ENCODE measurements at places on chromosomes 12 and 14.

DNA sequence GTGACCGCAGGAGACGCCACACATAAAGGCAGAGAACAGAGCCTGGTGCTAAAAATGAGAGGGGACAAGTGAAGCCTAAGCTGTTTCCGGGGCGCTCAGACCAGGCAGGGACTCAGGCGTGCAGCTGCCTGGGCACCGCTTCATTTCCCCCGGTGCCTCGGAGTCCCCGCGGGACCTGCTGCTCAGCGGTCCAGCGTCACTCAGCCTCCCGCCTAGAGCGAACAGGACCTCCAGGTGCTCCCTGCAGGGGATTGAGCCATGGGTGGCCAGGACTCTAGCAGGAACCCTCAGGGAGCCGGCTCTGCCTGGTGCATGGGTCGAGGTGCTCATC, 31.0 kb downstream of the CCDC85C start:
- no peak for DNase-seq

- DNase-seq = peak; percentile 48
Observed at GRCh38 chr12:32312049-32312670, 87.2 kb upstream of the FGD4 start.

DNA sequence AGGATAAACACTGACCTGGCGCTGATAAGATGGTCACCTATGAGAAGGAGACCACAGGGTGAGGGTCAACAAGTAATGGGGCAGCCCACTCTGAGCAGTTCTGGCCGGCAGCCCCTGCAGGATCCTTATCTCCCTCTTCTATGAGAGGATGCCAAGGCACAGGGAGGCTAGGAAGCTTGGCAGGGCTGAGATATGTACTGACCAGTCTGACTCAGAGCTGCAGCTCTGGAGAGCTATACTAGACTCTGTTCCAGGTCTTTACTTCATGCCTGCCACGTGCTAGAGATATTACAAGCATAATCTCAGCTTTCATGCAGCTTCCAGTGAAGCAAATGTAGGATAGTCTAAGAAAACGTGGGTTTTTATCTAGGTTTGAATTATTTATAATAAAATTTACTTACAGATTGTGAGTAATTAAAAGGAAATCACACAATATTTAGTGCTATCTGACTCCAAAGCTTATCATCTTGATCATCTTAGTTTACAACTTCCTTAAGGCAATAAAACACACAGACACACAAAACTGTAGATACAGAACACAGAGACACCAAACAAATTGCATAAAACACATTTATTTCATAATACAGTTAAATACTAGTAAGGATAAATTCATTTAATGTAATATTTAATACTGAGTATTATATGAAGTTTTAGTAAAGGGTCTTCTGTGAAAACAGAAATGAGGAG, 32.3 kb downstream of the GIT2 start:
- no peak for DNase-seq

DNA sequence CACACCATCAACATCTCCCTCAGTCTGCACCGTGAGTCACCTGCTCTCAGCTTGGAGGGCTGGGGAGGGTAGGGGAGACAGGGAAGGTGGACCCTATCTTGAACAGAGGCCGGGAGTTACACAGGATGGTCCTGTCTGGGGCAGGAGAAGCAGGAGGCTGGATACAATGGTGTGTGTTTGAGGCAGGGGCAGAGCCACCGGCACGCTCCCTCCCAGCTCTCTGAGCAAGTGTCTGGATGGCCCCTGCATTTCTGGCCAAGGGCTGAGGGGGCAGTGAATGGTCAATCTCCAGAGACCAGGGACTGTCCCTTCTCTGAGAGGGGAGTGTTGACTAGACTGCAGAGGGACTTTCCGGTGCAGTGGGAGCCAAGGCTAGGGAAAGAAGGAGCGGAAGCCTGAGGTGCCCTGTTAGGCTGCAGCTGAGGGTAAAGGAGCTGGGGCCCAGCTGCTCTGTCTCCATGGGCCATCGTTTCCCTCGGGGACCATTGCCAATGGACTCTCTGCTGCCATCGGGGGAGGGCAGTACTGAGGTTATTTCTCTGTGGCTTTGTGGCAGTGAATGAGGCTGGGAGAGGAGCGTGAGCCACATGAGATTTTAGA, 1.9 kb downstream of the LRP1-AS start:
- DNase-seq = no peak

DNA sequence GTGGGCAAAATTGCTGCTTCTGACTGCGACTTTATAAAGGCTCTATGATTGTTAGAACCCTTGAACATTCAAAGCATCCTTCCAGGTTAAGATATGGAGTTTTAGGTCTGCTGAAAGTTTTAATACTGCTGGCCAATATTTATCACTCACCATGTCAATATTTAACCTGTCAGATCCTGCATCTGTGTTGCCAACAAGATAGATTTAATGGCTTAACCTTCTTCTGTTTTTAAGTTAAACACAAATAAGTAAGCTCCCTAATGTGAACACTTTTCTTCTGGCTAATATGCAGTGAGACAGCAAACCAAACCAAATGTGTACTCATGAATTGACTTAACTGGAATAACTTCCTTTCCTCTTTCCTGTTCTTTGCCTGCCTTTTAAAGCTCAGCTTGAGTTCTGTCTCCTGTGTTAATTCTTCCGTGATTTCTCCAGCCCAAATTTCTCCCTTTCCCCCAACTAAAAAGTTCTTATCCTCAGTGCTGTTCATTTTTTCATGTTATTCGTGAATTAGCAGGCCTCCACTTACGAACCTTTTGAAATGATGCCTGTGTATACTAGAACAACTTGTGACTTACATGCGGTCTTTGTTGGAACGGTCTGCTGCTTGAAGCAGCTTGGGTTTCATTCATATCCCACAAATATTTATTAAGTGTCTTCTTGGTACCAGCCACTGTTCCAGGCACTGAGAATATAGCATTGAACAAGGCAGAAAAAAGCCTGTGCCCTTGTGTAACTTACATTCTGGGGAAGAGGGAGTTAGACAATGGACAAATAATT, 9.1 kb downstream of the FBXW8 start:
- no peak for DNase-seq

DNA sequence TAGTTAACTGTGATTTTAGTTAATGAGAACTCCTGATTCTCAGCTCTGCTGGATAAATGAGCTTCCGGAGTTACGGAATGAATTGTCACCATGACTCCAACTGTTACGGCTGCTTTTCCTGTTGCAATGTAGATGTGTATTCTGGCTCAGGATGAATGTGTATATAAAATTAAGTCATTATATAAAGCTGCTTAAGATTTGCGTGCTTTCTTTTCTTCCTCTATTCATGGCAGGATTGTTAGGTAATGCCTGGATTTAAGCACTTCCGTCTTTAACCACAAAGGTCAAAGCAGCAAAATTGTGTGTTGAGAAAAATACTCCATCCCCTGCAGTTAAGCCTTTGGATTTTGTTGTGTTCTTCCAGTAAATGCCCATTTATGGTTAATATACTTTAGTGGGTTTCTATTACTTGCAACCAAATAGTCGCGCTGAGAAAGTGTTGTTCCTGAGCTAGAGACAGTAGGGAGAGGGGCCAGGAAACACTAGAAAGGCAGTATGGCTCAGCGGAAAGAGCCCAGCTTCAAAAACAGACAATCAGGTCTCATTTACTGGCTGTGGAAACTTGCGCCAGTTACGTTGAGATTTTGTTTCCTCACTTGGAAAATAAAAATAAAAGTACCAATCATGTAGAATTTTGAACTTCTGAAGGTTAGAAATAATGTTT, 9.4 kb upstream of the CCDC175 start:
- DNase-seq = no peak

- no peak for DNase-seq
Observed at GRCh38 chr14:105475269-105476096, 862 bp downstream of the CRIP2 start.

- DNase-seq = no peak
Observed at GRCh38 chr12:23880988-23881387, 68.5 kb downstream of the SOX5 start.

GRCh38 chr12:123513805-123514204, 19.7 kb downstream of the RILPL1 start:
- DNase-seq = no peak

- DNase-seq = no peak
Observed at GRCh38 chr14:26190646-26191045, 407.2 kb downstream of the NOVA1 start.

- no peak for DNase-seq
Observed at GRCh38 chr12:25972783-25973182, 14.3 kb downstream of the RASSF8 start.

- DNase-seq = peak; percentile 23
Observed at GRCh38 chr14:66507181-66507721, 696 bp upstream of the GPHN start.

DNA sequence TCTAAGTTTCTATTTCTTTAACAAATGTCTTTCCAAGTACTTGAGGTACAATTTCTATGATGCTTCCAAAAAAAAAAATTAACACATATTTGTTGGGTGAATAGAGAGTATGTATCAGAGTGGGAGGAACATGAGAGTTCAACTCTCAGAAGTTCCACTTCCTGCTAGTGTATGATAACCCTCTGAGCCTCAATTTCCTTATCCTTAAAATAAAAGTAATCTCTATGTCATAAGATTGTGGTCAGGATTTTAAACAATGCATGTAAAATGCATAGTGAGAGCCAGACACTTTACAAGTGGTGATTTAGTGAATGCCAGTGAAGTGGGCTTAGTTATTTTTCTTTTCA, 270.3 kb upstream of the AMIGO2 start:
- no peak for DNase-seq

GRCh38 chr12:18345021-18345735, 83.9 kb downstream of the PIK3C2G start:
- no peak for DNase-seq

DNA sequence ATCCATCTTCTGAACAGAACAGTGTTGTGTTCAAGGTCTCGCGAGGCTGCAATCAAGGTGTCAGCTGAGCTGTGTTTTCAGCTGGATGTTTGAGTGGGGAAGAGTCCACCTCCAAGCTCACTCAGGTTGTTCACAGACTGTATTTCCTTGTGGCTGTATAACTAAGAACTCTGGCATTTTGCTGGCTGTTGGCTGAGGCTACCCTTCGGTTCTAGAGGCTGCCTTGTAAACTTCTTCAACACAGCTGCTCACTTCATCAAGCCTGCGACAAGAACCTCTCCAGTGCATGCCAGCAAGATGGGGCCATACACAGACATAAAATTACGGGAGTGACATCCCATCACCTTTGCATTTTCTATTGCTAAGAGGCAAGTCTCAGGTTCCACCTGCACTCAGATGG, 12.7 kb downstream of the FOS start:
- no peak for DNase-seq

DNA sequence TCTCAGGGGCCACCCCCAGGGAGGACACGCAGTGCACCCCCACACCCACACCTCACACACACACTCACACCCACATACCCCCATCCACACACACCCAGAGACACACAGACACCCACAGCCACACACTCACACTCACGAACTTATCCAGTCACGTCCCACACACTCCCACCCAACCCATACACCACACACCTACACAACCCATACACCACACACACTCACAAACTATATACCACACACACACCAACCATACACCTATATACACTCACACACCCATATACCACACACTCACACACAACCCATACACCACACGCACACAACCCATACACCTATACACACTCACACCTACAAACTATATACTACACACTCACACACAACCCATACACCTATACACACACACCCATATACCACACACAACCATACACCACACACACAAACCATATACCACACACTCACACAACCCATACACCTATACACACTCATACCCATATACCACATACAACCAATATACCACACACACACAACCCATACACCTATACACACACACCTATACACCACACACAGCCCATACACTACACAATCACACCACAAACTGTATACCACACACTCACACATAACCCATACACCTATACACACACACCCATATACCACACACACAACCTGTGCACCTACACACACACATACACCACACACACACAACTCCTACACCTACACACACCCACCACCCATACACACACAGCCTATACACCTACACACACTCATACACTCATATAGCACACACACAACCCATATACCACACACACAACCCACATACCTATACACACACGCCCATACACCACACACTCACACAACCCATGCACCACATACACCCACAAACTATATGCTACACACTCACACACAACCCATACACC, 42.7 kb downstream of the TMEM121 start:
- no peak for DNase-seq

DNA sequence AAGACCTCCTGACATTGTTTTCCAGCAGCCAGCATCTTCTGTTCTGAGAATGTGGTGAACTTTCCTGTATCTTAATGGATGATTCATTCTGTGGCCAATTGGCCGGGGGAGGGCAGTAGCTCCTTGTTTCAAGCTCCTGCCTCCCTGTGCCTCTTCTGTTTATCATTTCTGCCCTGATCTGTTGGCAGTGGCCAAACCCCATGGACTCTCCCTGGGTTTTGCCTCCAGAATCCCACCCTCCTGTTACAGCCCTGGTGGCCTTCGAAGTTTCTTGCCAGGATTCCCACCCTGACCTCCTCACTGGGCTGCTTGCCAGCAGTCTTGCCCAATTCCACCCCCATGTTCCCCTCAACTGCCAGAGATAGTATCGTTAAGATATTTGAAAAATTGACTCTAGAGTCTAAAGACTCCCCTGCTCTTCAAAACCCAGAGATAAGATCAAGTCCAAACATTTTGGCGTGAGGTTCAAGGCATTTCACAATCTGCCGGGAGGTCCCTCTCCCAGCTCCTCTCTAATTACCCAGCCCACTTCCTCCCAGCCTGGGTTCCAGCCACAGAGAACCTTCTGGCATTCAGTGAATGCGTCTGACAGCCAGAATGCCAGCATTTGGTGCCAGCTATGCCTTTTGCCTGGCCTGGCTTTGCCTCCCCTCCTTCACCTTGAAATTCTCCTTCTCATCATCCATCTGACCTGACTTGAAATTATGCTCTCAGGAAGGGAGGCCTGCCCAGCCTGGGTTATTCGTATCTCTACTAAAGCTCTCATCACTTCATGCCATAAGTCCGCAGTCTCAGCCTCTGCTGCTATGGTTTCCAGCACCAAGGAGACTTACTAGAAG, 37.7 kb upstream of the TXNRD1 start:
- peak; percentile 84 for DNase-seq

DNA sequence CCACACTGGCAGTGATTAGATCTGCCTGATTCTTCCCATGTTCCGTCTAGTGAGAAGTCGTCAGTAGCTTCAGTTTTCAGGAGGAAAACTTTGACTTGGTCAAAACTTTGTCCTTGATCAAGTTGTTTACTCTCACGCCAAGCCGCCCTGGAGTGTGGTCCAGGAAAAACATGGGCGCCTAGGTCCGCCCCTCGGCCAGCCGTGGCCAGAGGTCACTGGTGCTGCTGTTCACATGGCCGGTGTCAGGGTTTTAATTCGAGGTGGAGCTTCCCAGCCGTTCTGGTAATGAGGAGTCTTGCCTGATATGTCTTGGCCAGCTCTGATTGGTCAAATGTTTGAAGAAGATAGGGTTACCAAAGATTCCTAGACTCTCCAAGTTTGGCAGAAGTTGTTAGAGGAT, 71.5 kb downstream of the PPP2R5C start:
- DNase-seq = no peak

GRCh38 chr14:99513183-99513694, 32.0 kb downstream of the CCNK start:
- no peak for DNase-seq

DNA sequence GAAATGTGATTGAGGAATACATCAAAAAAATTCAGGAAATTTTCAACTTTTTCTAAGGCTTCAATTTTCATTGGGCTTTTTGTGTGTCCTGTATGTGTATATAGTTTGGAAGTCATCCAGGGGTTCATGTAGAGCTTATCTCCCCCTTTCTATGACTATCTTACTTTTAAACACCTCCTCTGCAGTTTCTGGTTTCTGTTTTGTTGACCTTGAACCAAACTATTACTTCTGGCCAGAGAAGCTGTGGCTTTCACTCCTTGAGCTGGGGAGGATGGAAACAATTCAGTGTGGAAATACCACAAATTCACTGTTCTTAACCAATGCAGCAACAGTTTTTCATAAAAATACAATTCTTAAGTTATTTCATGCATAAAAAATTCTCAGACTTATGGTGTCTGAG, 613.2 kb upstream of the SEL1L start:
- DNase-seq = no peak

Measured in HS-27A (cell line).